Stomach (tissue), 19 donors: ENCODE measurements at places on chromosomes 1 and 21.

GRCh38 chr21:14762734-14763694 is 216.9 kb upstream of the SAMSN1 start:
- no peaks in the 10 kb centered on the region for H3K36me3 ChIP-seq
- H3K27ac ChIP-seq: no peak overlapping the region
- DNase-seq: no peak
- H3K4me3 ChIP-seq: no peak overlapping the region
- no peaks in the 10 kb centered on the region for H3K27me3 ChIP-seq

DNA sequence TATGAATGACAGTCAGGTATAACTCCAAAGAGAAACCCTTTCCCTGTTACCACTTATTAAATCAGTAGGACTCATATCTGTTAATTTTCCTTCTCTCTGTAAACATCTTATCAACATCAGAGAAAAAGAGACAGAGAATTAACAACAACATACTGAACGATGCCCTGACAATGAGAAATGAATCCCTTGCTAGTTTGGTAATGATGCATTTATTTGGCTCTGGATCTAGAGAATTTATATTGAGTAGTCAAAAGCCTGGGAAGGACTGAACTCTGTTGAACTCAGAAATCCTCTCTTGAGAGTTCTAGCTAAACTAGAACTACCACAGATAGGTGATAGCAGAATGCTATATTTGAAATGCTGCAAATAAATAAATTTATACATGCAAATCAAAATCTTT is 325.6 kb downstream of the DISC1 start:
- DNase-seq: no peak
- no peak overlapping the region for H3K27ac ChIP-seq
- H3K4me3 ChIP-seq: no peak overlapping the region
- H3K27me3 ChIP-seq: no peaks in the 10 kb centered on the region

DNA sequence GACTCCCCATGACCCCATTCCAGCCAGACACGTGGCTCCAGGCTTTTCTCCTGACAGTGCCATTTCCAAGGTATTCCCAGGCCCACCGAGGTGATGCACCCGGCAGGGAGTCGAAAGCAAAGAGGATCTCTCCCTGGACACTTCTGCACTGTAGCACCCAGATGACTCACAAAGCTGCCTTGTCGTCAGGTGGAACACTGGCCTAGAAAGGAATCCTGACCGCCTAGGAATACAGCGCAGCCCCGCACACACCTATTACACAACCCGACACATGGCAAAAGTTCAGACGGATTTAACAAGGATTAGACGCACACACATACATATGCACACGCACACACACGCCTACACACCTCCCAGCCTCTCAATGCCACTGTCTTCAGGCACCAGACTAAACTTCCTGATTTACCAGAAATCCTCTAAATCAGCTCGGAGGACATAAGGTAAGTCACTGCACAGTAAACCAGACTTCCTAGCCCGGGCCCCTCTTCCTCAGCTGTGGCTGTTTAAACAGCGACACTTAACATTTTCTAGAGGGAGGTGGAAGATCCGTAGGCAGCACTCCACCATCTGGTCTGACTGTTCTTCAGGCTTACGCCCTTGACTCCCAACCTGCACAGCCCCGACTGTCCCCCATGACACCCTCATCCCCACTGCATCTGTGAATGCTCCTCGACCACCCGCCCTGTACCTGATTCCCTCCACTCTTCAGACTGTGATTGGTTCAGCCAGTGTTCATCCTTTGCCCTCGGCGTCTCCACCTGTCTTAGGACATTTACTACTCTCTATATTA is 12.7 kb downstream of the FAM89A start:
- H3K36me3 ChIP-seq: no peaks in the 10 kb centered on the region
- no peak overlapping the region for H3K27ac ChIP-seq
- H3K4me1 ChIP-seq: no peaks in the 10 kb centered on the region
- no peak overlapping the region for H3K4me3 ChIP-seq

DNA sequence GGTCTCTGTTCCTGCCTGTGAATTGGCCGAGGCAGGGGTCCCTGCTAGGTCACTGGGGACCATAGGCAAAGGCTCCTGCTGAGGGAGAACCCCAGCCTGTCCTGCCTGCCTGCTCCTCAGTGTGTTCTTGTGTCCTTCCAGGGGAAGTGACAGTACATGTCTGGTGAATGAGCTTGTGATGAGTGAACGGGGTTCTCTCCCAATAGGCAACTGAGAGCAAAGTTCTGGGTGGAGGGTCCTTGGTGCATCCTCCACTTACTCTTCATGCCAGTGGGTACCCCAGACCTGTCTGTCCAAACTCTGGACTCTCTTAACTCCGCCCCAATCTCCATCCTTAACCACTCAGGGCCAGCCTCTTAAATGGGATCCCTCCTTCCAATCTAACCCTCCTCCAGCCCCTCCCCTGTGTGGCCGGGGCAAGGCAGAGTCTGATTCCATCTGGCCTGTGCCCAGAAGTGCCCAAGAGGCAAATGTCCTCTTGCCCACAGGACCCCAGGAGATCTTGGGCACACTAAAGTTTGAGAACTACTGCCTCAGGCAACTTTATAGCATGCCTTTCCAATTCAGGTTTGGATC is 2.0 kb downstream of the XKR8 start:
- H3K4me1 ChIP-seq: peaks cover 29% of the 10 kb centered on the region
- peak overlapping the region; percentile 83 for H3K4me3 ChIP-seq
- peaks cover 19% of the 10 kb centered on the region for H3K36me3 ChIP-seq
- no peak for DNase-seq
- H3K27ac ChIP-seq: no peak overlapping the region
- H3K27me3 ChIP-seq: no peaks in the 10 kb centered on the region

DNA sequence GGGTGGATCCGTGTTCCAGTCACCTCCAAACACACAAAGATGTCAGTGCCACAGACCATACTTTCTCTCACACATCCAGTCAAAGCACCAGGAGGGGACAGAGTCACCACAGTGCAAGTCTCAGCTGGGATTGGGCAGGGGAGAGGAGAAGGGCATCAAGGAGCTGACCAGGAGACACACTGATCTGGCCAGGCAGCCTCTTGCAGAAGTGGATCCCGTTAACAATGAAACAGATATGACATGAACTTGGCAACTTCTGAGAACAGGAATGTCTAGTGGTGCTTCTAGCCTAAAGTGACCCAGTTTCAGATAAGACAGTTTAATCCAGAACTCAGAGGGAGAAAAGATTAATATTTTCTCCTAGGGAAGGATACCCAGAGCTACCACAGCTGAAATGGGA is 71.0 kb downstream of the HIVEP3 start:
- no peak overlapping the region for H3K27ac ChIP-seq
- no peaks in the 10 kb centered on the region for H3K4me1 ChIP-seq
- no peak overlapping the region for H3K4me3 ChIP-seq
- no peaks in the 10 kb centered on the region for H3K27me3 ChIP-seq
- no peak for DNase-seq
- no peaks in the 10 kb centered on the region for H3K36me3 ChIP-seq

DNA sequence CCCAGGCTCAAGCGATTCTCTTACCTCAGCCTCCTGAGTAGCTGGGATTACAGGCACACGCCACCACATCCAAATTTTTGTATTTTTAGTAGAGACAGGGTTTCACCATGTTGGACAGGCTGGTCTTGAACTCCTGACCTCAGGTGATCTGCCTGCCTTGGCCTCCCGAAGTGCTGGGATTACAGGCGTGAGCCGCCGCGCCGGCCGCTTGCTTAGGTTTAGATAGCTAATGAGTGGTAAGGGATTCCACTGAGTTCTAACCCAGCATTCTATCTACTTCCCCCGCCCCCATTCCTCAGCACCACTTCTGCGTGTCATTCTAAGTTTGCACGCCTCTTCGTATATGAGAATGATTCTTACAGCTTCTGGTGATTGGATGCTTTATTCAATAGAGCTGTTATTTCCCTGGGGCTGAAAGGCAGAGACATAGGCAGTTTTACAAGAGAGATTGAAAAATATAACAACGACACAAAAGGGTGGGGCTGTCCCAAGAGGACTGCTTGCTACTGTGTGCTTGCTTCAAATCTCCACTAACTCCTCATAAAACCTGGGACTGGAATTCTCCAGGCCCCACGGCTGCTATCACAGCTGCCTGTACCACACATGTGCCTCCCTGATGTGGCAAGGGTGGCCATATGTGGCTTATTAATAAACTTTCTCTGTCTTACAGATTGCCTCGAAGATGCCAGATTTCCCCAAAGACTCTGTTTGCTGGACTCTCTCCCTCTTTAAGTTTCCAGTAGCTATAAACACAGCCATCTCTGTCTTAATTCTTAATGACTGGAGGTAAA is 23.7 kb upstream of the GREM2 start:
- H3K4me3 ChIP-seq: no peak overlapping the region
- H3K36me3 ChIP-seq: no peaks in the 10 kb centered on the region
- no peaks in the 10 kb centered on the region for H3K27me3 ChIP-seq
- H3K4me1 ChIP-seq: no peaks in the 10 kb centered on the region

DNA sequence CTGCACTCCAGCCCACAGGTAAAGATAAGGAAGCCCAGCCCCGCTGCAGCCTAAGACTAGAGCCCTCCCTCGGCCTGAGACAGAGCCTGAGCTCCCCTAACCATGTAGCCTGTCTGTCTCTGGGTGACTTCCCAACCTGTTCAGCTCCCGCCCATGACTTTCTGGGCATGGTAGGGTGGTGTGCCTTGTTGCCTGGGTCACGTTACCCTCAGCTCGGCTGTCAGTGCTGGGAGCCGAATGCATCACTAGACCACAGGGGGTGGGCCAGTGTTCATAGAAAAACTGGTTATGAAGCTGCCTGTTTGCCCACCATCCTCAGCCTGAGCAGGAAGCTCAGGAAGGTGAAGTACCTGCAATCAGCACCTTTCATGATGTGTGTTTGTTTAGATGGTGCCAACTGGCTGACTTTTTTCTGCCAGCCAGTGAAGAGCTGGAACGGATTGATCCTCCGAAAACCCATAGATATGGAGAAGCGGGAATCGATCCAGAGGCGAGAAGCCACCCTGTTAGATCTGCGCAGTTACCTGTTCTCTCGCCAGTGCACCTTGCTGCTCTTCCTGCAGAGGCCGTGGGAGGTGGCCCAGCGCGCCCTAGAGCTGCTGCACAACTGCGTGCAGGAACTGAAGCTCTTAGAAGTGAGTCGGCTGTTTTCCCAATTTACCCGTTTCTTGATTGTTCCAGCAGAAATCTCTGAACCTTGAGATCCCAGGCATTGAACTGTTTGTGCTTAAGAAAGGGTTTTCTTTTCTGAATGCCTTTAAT is 43.9 kb upstream of the PWP2 start:
- H3K4me3 ChIP-seq: no peak overlapping the region
- no peak for DNase-seq
- no peak overlapping the region for H3K27ac ChIP-seq
- peaks cover 92% of the 10 kb centered on the region for H3K36me3 ChIP-seq
- H3K4me1 ChIP-seq: peaks cover 13% of the 10 kb centered on the region

- no peak overlapping the region for H3K27ac ChIP-seq
- H3K4me1 ChIP-seq: no peaks in the 10 kb centered on the region
- H3K36me3 ChIP-seq: no peaks in the 10 kb centered on the region
- DNase-seq: no peak
- no peak overlapping the region for H3K4me3 ChIP-seq
- H3K27me3 ChIP-seq: no peaks in the 10 kb centered on the region
Measured at GRCh38 chr21:37665230-37666024, 250.8 kb downstream of the KCNJ6 start.

- no peak overlapping the region for H3K27ac ChIP-seq
- H3K36me3 ChIP-seq: no peaks in the 10 kb centered on the region
- no peaks in the 10 kb centered on the region for H3K27me3 ChIP-seq
- DNase-seq: no peak
- H3K4me1 ChIP-seq: peaks cover 12% of the 10 kb centered on the region
- no peak overlapping the region for H3K4me3 ChIP-seq
Measured at GRCh38 chr1:72288886-72289285, 6.5 kb upstream of the NEGR1 start.

- H3K4me3 ChIP-seq: no peak overlapping the region
- no peak for DNase-seq
Measured at GRCh38 chr1:153527683-153528040, 8.1 kb downstream of the S100A6 start.

GRCh38 chr1:40751802-40752201 is 31.8 kb upstream of the KCNQ4 start:
- no peak overlapping the region for H3K4me3 ChIP-seq
- no peaks in the 10 kb centered on the region for H3K27me3 ChIP-seq
- peaks cover 94% of the 10 kb centered on the region for H3K36me3 ChIP-seq
- DNase-seq: no peak
- peaks cover 15% of the 10 kb centered on the region for H3K4me1 ChIP-seq

DNA sequence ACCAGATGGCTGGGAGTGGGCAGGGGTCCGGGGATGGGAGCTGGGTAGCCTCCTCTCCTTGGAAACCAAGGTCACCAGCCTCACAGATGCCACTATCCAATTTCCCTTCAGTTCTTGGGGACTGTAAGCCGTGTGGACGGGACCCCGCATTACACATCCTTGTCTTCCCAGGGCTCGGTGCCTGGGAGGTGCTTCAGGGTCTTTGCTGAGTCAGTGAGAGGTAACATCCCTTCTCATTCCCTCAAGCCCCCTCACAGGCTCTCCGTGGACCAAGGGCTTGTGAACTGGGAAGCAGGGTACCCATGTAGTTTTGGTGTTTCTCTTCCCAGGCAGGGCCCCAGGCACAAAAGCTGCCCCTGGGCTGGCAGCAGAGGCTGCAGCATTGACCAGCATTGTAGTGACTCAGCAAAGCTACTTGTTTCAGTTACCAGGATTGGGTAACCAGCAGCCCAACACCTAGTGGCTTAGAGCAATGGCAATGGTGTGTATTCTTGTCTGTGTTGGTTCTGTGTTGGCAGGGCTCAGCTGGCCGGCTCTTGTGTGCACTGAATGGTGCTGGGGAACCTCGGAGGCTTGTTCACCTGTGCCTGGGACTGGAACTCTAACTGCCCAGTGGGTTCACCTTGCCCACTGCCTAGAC is 24.6 kb upstream of the PCBP3 start:
- no peak overlapping the region for H3K4me3 ChIP-seq
- H3K27ac ChIP-seq: no peak overlapping the region
- H3K36me3 ChIP-seq: no peaks in the 10 kb centered on the region
- DNase-seq: no peak
- no peaks in the 10 kb centered on the region for H3K27me3 ChIP-seq

DNA sequence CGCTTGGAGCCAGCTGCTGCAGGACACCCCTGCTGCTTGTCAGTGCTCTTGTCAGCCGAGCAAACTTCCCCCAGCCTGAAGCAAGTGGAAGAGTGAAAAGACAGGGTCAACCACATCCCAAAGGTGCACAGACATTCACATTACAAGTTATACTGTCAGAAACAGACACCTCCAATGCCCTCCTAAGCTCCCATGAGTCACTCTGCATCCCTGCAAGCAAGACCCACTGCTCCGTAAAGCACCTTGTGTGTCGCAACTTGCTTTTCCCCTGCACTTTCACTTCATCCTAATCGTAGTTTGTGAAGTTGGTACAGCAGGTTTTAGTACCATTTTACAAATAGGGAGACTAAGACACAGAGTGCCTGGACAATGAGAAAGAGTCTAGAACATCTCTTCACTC is 51.1 kb downstream of the KCNH1 start:
- H3K36me3 ChIP-seq: no peaks in the 10 kb centered on the region
- H3K4me3 ChIP-seq: no peak overlapping the region
- H3K27ac ChIP-seq: no peak overlapping the region
- DNase-seq: no peak
- H3K4me1 ChIP-seq: no peaks in the 10 kb centered on the region

GRCh38 chr1:226675715-226676357 is 63.2 kb downstream of the ITPKB start:
- peaks cover 53% of the 10 kb centered on the region for H3K4me1 ChIP-seq
- no peak overlapping the region for H3K4me3 ChIP-seq
